ENCODE measurements at places on chromosomes 11 and 22.

DNA sequence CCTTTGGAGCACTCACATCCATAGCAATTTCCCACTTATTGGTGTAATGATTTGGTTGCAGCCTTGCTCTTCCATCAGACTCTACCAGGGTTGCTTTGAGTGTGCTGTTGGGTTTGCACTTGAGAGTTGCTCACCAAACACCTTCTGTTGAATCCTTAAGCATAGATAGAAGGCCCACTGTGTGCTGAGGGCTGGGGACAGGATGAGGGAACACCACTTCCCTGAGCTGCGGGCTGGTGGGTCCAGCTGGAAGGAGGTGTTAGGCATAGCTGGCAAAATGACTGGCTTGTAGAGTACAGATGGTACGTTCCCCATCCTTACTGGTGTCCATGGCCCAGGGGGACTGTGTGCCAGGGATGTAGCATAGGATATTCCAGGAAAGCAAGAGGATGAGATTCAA, 3.9 kb downstream of the PRDM11 start:
- no peak for DNase-seq

DNA sequence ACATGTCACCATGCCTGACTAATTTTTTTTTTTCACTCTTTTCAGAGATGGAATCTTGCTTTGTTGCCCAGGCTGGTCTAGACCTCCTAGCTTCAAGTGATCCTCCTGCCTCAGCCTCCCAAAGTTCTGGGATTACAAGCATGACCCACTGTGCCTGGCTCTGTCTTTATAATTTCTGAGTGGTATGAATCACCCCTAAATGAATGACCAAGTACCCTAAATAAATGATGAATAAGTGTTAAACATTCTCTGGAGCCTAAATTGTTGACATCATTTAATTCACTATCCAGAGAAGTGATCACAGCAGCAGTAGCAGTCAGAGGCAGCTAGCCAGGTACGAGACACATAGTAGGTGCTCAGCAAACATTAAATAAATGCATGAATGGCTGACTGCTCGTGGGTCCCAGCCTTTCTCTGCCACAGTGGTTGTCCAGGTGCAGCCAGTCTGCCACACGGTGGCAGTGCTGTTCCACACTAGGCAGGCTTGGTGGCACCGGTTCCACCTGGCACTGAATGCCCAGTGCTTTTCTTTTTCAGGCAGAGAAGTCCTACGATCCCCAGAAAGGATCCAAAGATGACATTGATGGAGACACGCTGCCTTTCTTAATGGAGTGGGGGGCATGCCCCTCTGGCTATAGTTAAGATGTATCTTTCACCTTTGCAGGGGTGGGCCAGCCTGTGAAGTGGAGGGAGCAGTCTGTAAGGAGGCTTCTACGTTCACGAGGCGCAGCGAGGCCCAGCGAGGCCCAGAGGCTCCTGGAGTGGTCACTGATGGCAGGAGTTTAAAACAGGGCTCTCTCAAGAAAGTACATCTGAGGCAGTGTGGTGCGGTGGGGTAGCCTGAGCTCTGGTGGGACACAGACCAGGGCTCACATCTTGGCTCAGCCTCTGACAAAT, 8.7 kb upstream of the TTC12 start:
- peak; percentile 42 for DNase-seq

GRCh38 chr11:99418927-99419720, 398.4 kb downstream of the CNTN5 start:
- DNase-seq = no peak

DNA sequence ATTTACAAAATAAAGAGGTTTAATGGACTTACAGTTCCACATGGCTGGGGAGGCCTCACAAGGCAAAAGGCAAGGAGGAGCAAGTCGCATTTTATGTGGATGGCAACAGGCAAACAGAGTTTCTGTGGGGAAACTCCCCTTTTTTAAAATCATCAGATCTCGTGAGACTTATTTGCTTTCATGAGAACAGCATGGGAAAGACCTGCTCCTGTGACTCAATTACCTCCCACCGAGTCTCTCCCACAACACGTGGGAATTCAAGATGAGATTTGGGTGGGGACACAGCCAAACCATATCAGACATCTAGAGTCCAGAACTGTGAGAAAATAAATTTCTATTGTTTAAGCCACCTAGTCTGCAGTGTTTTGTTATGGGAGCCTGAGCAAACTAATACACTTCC, 80.8 kb downstream of the ME3 start:
- no peak for DNase-seq

GRCh38 chr11:34134765-34135164, 29.3 kb downstream of the NAT10 start:
- DNase-seq = no peak

- no peak for DNase-seq
These were observed 61.3 kb upstream of the RASD2 start for GRCh38 chr22:35479359-35479758.

DNA sequence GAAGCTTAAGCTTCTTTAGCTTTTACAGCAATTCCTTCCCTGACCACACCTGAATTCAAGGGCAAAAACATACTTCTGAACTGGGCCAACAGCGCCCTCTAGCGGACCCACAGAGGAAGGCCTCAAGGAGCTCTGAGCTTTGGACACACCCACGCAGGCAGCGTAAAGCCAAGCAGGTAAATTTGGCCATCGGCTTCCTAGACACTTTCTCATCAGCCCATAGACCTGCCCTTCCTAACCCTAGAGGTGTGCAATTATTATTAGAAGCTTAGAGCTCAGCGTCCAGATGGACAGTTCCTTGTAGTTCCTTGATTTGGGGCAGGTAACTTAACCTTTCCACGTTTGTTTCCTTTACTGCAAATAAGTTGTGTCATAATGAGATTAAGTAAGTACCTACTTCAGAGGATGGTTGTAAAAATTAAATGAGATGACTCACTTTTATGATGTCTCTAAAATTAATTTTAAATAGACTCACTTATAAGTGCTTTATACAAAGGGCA, 25.7 kb upstream of the HMGXB4 start:
- DNase-seq = no peak

DNA sequence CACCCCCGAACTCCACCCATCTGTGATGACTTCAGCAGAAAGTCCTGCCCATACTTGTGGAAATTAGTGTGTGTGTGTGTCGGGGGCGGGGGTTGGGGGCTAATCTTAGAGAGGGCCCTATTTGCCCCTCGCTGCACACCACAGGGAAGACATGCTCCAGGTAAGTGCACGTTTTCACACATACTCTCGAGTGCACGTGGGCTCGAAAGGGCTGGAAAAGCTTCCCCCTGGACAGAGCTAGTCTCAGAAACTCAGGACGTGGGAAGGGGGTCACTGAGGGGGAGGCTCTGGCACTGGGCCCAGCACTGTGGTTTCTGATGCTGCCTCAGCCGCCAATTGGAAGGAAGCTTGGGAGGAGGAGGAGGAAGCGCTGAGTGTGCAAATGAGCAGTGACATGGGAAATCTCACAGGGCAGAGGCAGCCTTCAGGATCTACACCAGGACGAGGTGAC, 40.7 kb upstream of the CD82 start:
- DNase-seq = no peak

DNA sequence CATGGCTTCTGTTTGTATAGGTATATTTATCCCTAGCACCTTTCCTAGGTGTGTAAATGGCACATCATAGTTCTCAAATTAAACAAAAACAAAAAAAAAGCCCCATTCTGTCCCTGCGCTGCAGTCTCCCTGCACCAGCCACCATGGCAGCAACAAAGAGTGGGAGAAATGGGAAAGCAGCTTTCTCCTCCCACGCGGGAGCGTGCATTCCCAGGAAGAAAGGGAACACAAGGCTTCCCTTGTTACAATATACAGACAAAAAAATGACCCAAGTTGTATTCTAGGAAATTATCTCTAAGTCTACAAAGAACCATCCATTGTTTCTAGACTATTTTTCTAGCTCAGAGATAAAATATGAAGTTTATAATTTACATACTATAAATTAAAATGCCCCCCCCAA, 16.1 kb upstream of the TMPRSS5 start:
- DNase-seq = no peak

- DNase-seq = no peak
These were observed 60.9 kb downstream of the PDHX start for GRCh38 chr11:34977089-34977912.

- DNase-seq = no peak
These were observed 18.6 kb upstream of the SCARF2 start for GRCh38 chr22:20456064-20456721.

GRCh38 chr11:128734103-128734831, 40.4 kb downstream of the FLI1 start:
- no peak for DNase-seq

- DNase-seq = no peak
These were observed 5.7 kb upstream of the KIRREL3 start for GRCh38 chr11:127006311-127006710.

GRCh38 chr11:123707606-123708205, 33.8 kb downstream of the ZNF202 start:
- DNase-seq = peak; percentile 3
